ENCODE measurements at places on chromosomes 2 and 18.

- no peak for DNase-seq
Measured at GRCh38 chr2:175012516-175012915, 7.3 kb upstream of the CHN1 start.

DNA sequence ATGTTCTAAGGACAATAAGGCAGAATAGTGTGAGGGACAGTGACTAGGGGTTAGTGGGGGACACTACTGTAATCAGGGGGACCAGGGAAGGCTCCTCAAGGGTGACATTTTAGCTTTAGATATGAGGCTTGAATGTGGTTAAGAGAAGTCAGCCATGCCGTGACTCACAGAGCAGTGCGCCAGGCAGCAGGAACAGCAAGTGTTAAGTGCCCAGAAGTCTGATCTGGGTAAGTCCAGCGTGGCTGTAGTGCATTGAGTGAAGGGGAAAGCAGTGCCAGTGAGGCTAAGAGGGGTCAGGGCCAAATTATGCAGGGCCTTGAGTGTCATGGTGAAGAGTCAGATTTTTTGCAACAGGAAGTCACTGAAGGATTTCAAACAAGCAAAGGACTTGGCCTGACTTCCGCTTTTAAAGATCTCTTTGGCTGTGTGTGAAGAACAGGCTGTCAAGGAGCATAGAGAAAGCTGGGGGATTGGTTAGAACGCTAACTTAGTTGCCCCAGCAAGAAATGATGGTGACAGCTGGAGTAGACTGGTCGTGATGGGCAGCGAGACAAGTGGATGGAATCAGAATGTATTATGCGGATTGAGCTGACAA is 151.5 kb downstream of the MSH2 start:
- no peak for DNase-seq

- no peak for DNase-seq
Measured at GRCh38 chr18:58806826-58807714, 57.6 kb upstream of the ZNF532 start.

DNA sequence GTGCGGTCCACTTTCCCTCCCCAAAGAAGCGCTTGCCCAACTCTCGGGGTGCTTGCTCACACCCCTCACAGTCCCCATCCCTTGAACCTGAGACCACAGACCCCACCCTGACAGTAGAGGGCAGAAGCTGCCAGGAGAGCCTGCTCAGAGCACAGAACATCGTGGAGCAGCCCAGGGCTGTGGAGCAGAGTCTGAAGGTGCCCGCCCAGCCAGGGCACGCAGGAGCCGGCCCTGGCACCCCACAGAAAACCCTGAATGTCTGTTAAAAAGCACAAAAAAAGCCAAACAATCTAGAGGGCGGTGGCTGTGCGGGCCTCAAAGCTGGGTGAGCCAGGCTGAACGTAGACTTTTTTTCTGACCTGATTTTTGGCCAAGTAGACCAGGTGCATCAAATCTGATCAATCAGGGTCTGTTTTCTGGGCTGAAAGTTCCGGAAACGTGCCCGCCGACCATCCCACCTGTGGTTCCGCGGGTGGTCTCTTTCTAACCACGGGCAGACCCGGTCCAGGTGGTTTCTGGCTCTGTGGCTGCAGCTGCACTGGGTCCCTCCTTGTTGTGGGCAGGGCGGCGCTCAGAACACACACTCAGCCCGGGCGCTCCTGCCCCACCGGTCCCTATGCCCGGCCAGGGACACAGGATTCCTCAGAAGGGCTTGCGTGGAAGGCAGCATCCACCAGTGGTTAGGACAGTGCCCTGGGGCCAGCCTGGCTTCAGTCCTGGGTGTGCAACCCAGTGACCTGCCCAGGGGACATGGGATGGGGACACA is 66.3 kb downstream of the SLC66A2 start:
- no peak for DNase-seq

- DNase-seq, result no peak
Measured at GRCh38 chr2:171389325-171389724, 44.5 kb downstream of the METTL8 start.

GRCh38 chr2:105587637-105588036 is 157.1 kb upstream of the NCK2 start:
- no peak for DNase-seq

DNA sequence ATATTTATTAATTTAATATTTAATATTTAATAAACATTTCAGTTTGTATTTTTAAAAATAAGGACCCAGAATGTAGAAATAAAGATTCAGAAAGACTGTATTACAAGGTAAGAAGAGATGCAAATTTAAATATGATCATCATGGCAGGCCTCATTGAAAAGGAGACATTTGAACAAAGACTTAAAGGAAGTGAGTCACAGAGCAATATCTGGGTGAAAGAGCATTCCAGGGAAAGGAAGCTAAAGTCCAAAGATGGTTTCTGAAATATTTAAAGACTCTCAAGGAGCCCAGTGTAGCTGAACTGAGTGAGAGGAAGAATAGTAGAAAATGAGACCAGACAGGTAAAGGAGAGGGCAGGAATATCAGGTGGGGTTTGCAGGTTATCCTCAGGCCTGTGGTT is 5.9 kb downstream of the SCYGR4 start:
- DNase-seq, result no peak

GRCh38 chr2:240387669-240388358 is 47.6 kb upstream of the GPC1 start:
- peak; percentile 29 for DNase-seq

DNA sequence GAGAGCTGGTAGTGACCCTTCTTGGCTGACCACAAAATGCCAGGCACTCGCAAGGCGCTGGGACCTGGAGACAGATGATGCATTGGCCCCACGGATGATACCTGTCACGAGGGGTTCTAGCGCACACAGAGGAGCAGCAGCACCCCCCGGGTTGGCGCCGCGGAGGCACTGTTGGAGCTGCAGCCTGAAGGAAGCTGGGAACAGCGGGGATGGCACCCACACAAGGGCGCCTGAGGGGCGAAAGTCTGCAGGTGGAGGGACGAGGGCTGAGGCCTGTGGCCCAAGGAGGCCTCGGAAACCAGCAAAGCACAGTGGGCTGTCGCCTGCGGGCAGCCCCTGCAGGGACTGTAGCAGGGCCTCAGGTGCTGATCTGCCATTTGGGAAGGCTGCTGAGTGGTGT is 33.6 kb downstream of the FAM228A start:
- no peak for DNase-seq

- no peak for DNase-seq
Measured at GRCh38 chr2:109516445-109517117, 97.2 kb downstream of the SEPTIN10 start.

DNA sequence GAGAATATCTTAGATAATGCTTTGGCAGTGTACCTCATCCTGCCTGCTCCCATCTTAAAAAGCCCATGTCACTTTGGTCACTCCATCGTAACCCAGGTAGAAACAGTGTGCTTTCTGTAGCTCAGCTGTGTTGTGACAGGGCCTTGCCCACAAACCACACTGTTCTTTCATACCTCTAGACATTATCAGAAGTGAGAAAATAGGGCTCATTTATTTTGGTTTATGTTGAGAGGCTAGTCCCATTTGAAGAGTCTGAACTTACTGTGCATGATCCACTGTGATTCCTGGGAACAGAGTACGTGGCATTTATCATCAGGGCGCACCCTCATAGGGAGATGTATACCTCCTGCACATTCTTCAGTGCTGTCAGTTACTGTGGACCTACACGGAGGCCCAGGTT is 69.7 kb downstream of the FEZ2 start:
- DNase-seq, result no peak

GRCh38 chr2:85368921-85369320 is 14.4 kb downstream of the ELMOD3 start:
- no peak for DNase-seq

Measured in amygdala (tissue), 56 donors.